ENCODE measurements at places on chromosomes 16 and 17.

DNA sequence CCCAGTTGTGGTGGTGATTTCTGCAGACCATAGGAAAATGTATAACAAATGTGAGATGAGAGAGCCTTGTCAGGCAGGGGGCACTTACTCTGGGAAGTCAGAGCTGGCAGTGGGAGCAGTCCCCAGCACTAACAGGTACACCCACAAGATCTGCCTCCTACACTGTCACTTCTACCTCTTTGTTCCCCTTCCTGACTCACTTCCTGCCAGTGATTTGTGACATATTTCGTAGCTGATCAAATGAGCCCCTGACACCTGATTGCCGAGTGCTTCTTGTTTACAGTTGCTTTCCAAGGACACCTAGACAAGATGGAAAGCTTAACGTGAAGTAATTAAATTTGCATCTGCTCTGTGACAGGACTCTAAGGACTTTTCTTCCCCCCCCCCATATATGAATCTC, 40.5 kb downstream of the FTO start:
- DNase-seq, result peak; percentile 4

- no peak for DNase-seq
Measured at GRCh38 chr17:74220946-74221818, 7.8 kb downstream of the TTYH2 start.

DNA sequence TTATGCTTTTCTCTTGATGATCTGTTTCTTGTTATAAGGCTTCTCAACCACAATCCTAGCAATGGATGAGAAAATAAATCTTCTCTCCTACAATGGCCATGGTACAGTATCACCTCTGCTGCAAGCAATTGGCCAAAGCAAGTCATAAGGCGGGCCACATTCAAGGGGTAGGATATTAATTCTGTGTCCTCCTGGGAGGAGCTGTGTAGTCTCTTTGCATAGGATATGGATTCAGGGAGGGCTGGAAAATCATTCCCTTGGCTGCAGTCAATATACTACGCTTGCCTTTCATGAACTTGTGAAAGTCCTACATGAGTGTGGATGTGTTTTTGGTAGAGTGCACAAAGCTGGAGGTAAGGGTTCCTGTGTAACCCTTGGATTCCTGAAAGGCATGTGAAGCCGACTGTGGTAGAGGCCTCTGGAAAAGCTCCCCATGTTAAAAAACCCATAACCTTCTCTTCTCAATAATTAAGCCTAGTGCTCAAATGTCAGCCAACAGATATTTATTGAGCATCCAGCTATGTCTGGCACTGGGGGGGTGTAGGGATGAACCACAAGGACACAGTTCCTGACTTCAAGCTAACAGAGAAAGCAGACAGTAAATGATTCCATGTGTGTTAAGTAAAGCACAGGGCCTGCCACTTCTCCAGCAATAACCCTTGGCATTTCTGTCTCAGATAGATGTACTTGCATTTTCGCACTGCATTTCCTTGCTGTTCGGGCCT, 147.6 kb upstream of the HS3ST3A1 start:
- no peak for DNase-seq

GRCh38 chr17:28381141-28381825, 9.8 kb downstream of the SARM1 start:
- no peak for DNase-seq

DNA sequence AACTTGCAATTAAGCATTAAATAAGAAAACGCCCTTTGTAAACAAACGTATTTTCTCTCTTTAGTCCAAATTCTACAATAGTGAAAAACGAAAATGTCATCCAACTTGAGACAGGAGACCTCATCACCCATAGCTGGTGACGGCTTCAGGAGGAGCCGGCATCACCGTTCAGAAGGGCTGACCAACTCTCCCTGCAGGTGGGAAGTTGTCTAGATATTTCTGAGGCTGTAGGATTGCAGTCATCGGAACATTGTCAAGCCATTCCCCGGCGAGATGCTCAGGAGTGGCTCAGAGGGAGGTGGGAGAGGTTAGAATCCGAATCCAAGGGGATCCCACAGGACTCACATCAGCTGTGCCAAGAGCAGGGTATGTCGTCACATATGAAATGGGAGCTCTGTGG, 76.7 kb downstream of the RBFOX3 start:
- DNase-seq, result no peak

- no peak for DNase-seq
Measured at GRCh38 chr17:77441940-77442339, 301.2 kb downstream of the SEC14L1 start.

- no peak for DNase-seq
Measured at GRCh38 chr17:11935734-11936406, 61.4 kb downstream of the ZNF18 start.

DNA sequence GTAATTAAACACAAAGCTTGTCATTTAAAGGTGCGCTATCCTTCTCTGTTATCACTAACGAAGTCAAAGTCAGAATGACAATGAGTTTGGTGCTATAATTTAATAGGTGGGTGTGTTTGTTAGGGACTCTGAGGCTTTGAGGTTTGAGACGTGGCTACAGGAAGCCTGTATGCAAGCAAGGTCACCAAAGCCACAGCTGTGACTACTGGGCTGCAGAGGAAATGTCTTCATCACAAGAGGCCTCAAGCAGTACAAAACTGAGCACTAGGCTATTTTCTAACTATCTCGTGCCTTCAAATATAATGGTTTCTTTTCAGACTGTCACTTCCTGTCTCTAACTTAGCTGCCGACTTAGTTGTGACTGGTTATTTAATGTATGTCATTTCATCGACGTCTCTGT, 141.2 kb downstream of the AATF start:
- DNase-seq, result peak; percentile 76

- DNase-seq, result no peak
Measured at GRCh38 chr16:30144917-30145316, 21.9 kb upstream of the MAPK3 start.

GRCh38 chr17:45792995-45793755, 9.1 kb downstream of the CRHR1 start:
- no peak for DNase-seq

DNA sequence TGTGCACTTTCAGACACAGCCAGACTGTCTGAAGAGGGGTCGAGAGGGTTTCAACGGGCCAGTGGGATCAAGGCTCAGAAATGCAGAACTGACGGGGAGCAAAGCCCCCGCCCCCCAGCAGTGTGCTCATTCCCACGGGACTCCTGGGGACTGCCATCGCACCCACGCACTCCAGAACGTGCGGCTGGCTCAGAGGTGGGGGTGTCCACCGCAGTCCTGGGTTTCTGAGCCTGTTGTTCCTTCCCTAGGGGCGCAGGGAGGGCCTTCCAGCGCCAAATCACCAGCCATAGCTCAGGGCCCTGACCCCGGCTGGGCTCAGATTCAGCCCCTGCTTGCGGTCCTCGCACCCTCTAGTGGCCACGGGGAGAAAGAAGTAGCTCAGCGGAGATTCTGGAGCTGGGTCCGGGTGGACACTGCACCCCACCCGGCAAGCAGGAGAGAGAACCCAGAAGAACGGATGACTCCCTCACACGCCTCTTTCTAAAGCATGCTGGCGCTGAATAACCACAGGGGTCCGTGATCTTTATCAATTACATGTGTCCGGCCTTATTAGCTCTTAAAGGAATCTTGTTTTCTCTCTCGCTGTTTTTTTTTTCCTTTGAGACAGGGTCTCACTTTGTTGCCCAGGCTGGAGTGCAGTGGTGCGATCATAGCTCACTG, 45.0 kb upstream of the USP7 start:
- DNase-seq, result peak; percentile 17

DNA sequence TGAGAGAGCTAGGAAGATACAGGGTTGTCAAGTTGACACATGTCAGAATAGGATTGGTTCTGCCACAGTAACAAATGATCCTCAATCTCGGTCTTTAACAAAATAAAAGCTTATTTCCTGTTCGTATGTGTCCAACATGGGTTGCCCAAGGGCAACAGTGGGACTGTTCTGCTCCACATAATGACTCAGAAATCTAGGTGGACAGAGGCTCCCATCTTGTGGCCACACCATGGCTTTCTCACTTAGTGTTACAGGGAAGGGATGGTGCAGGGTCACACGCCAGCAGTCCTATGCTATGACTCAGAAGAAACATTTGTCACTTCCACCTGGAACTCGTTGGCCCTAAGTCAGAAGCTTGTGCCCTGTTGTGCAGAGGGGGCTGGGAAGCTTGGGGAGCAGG, 364.9 kb downstream of the SNX29 start:
- no peak for DNase-seq

GRCh38 chr16:19753815-19754643, 36.0 kb downstream of the IQCK start:
- no peak for DNase-seq

DNA sequence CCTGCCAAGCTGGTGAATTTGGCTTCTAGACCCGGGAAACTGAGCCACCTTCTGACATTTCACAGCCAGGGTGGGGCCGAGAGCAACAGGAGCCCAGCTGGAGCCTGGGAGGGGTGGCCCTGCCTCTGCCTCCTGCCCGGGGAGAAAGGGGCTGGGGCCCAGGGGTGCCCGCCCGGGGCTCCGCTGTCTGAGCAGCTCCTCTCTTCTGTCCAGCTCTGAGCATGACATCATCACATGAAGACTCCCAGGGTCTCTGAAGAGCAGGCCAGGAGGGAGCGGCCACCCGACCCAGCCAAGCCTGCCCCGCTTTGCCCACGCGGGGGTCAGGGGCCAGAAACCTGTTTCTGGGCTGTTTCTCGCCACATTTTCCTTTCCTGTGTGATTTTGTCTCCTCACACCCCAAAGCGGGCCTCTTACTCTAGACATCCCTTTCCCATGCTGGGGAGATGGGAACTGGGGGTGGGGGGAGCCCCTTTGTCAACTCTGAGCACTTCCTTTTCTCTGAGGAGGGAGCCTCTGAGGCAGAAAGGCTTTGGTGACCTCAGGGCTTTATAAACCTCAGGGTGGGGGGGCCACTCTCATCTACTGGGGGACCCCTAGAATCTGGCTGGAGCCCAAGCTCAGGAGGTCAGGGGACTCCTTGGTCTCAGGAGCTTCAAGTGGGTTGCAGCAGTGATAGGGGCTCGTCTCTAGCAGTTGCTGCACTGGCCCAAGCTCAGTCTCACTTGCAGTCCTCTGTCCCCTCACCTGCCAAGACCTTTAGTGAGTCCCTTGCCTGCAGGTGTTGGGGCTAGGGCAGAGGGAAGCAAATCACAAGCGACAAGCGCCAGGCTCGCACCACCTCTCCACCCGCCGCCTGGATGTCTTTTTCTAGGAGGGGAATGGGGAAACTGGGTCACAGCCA, 7.6 kb downstream of the UBALD2 start:
- peak; percentile 60 for DNase-seq

GRCh38 chr17:78120971-78121800, 7.4 kb downstream of the TMC6 start:
- peak; percentile 87 for DNase-seq

DNA sequence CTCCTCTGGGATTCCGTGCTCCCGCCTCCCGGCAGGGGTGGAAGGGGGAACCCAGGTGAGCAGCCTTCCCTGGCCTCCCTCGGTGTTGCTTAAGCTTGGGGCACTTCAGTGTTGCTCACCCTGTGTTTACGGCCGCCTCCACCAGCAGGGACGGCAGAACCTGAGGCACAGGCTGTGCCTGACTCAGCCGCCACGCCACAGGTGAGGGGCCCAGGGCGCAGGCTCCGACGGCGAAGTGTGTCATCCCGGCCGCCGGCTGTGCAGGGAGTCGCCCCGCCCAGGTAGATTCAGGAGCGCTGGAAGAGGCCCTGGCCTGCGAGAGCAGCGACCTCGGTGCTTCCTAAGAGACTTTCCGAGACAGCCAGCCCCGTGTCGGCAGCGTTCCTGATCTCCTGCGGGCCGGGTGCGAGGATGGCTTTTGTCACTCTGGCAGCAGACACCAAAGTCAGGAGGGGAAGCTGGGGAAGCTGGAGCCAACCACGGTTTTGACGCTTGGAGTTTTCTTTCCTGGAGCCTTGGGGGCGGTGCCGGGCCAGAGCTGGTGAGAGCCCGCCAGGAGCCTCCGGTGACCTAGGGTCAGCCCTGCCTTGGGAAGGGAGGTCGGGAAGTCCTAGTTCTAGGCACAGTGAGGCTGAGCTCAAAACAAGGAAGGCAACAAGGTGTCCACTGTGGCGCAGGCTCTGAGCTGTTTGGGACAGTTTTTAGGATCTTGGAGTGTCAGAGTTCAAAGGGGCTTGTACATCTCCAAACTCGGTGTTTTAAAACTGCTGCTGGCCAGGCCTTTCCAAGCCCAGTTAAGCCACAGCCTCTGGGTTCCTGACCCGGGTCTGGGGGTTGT, 2.1 kb downstream of the GSE1 start:
- peak; percentile 48 for DNase-seq

DNA sequence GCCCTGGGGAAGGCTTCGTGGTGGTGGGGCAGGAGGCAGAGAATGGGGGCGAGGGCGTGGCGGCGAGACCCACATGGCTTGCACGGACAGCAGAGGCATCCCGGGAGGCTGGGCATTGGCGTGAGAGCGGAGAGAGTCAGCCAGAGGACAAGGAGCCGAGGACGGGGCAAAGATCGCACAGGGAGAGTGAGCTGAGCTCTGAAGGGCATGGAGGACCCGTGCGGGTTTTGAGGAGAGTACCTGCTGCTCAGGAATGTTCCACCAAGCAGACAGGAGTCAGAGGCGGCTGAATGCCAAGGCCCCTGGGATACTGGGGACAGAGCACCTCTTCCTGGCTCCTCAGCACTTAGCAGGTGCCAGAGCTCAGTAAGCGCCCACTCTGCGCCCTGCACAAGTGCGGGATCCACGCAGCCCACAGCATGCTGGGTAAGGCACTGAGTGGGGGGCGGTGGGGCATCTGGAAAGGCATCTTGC, 47.8 kb downstream of the ARHGAP27 start:
- DNase-seq, result no peak

DNA sequence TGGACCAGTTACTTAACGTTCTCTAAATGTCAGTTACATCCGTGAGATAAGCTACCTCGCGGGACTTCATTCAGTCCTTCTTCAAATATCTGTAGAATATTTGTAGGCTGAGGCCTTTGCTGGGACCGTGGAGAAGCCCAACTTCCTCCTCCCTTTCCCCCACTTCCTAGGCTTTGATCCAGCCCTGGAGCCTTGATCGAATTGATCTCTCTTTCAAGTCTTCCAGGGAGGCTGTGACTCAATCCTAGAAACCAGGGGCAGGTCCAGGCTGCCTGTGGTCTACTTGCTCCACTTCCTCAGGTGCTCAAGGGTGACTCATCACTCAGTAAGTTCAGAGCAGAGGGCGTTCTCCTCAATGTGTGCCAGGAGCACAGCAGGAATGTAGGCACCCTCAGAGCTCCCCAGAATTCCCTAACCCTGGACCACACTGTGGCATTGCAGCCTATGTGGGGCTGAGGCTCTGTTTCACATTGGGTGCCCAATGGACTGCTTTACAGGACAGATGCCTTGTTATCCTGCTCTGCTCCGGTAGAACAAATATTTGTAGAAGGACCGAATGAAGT, 11.2 kb upstream of the CEP20 start:
- no peak for DNase-seq

DNA sequence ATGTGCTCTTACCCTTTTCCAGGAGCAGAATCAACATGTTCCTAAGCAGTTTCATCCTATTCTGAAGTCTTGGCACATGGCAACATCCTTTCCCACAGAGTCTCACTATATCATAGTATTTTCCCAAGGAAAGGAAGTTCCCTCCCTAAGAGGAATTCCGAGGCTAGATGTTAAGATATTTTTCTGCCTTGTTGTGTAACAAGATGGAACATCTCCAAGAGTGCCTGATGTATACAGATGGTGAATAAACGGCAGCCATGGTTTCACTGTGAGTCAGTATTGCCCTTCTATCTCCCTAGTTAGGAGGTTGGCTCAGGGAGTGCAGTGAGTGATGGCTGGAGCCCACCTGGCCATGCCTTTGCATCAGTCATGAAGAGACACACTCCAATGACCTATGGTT, 48.2 kb downstream of the SPACA3 start:
- DNase-seq, result no peak
